Cortex of kidney (tissue), 1 donor: ENCODE measurements at places on chromosomes 12 and 14.

GRCh38 chr12:121986489-121987245 lies 35.0 kb upstream of the BCL7A start:
- DNase-seq, result no peak

DNA sequence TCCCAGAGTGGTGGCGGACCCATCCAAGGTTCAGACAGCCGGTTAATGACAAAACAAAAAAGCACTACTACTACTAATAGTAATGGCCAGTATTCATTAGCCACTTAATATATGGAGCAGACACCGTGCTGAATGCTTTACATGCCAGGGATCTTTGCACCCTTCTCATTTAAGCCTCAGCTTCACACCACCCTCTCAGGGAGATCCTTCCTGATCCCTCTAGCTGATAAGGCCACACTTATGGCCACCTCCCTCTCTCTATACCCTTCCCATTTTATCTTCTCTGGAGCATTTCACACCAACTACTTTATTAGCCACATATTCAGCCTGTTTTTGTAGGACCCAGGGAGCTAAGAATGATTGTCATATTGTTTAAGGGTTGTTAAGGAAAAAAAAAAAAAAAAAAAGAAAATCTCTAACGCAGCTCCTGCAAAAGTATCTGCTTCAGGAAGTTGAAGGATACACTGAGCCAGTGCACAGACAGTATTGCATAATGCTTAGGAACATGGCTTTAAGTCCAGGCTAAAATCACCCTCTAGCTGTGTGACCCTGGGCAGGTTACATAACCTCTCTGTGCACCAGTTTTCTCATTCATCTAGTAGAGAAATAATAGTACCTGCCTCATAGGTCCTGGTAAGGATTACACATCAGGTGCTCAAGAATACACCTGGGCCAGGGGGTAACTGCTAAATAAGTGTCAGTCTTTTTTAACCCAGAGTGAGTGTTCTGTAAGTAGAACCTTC lies 29.4 kb downstream of the NUAK1 start:
- no peak for DNase-seq

DNA sequence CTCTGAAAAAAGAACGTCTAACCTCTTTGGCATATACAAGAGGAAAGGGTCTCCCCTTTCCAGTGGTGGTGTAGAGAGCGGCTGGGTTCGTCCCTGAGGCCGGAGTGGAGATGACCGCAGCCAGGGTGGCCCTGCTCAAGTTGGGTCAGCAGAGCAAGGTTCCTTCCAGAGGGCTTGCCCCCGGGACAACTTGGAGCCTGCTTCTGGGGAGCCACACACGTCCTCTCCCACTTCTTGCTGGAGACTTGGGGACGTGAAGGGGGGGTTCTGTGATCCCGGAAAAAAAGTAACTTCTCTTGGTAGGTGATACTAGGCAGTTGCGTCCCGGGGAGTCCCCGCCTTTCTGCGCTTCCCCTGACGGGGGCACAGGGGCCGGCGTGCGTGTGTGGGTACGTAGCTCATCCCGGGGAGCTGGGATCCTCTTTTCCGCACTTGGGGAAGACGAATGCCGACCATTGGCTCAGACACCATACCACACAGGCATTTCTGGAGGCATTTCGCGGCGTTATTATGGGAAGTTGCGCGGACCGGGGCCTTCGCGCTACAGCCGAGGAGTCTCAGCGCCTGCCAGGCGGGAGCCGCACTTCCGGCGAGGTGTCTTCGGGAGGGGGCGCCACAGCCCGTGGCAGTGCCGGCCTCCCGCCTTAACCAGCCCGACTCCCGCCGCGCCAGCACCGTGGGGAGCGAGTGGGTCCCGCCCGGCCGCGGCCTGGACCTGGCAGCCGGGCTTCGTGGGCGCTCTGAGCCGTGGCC lies 14.8 kb upstream of the PAX9 start:
- DNase-seq, result no peak

- DNase-seq, result no peak
Measured at GRCh38 chr14:86944434-86944833, 1048.5 kb downstream of the GALC start.

DNA sequence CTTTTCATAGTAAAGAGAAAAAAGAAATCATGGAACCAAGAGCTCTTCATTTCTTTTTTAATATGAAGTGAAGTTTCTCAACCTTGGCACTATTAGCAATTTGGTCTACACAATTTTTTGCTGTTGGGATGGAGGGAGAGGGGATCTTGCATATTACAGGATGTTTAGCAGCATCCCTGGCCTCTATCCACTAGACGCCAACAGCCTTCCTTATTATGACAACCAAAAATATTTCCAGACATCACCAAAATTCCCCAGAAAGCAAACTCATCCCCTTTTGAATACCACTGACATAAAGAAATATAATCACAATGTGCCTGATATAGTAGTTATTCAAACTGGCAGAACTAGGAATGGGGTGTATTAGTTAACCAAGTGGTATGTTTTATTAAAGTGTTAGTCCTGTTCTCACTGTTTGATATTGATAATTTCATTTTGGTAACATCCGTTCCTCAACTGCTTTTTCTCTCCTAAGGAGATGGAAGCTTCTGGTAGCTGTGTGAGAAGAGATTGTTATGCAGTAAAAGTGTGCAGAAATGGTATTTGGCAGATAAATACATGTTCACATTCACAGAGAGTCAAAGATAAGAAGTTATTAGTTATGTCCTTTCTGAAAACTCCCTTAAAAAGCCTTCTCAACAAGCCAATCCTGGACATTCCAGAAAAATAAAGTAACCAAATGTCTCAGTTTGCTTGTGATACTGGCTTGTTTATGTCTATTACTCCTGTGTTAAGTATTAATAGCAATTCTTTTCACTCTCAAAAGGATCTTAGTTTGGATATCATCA lies 699.9 kb downstream of the C12orf50 start:
- no peak for DNase-seq

DNA sequence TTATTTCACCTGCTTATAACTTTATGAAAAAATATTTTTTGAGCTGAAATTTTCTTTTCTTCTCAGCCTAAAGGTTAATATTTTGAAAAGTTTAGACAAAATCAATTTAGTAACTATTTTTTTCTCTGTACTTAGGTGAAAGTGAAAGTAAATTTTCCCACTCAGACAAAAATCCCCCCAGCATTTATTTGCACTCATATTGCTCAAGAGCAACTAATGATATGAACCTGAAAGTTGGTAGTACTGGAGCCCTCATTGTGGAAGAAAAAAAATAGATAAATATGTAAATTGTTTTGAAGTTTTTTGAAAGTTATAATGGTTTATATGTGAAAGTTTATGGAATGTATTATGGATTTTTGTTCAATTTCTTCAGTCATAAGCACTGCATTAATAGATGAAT lies 1005.9 kb upstream of the ATXN7L3B start:
- DNase-seq, result no peak
